Stimulated activated CD4-positive, alpha-beta T cell treated with anti-CD3 and anti-CD28 coated beads, TNF-alpha, amount 100 ng/mL, for 1 hour (primary cell): ENCODE measurements at places on chromosomes 13 and 19.
A peak's percentile ranks its signal among the peaks of the same experiment; 100 is the strongest.

DNA sequence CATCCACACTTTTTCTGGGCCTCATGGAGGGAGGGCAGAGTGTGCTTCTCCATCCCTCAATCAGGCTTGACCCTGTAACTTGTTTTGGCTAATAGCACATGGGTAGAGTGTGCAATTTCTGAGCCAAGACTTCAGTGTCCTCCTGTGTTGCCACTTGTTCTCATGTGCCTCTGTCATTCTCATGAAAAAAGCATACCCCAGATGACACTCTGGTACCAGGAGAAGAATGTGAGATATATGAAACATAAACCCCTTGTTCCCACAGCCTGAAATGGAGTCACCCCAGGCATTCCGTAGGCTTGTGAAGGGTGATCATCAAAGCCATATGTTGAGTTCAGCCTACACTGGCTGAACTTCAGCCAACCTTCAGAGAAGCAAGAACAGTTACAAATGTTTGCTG is 239.2 kb upstream of the MIR17HG start:
- no peak for DNase-seq

DNA sequence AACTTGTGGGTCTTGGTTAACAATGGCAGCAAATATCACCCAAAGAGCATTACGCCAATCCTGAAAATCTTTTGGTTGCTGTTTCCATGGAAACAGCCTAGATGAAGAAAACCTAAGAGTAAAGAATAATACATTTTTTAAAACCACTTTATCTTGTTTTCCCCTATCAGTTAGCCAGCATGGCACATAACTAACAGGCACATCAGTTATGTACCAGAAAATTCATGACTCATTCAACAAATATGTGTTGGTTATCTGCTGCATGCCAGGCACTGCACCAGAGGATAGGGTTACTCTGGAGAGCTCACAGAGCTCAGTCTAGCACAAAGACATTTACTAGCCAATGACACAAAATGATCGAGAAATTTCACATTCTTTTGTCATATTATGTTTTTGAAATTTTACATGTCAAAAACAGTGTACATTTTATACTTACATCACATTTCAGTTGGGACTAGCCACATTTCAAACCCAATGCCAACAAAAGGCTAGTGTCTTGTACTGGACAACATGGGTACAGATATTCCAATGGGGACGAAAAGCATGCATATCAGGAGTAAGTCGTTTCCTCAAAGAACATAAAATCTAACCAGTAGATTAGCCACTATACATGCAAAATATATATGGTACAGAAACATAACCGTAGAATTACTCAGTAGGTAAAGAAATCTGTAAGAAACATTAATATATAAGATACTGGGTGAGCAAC is 20.3 kb downstream of the LNX2 start:
- no peak for DNase-seq

GRCh38 chr19:7674010-7675005 is 2.6 kb upstream of the MCEMP1 start:
- no peak for DNase-seq

- no peak for DNase-seq
Measured at GRCh38 chr19:55063492-55063843, 520 bp upstream of the RDH13 start.

- DNase-seq, result peak; percentile 54
Measured at GRCh38 chr19:10864538-10864899, 6.8 kb upstream of the CARM1 start.

GRCh38 chr19:40284501-40285352 is at the start of gene AKT2:
Gene AKT2, minus strand, starts transcription at chr19:40285345. Its CDS starts 20,078 bp downstream, at chr19:40265267.
- DNase-seq, result peak; percentile 41

GRCh38 chr19:34504809-34505291 is 23.3 kb downstream of the WTIP start:
- DNase-seq, result no peak

GRCh38 chr13:99307648-99308339 is 595 bp upstream of the GPR183 start:
- peak; percentile 39 for DNase-seq

DNA sequence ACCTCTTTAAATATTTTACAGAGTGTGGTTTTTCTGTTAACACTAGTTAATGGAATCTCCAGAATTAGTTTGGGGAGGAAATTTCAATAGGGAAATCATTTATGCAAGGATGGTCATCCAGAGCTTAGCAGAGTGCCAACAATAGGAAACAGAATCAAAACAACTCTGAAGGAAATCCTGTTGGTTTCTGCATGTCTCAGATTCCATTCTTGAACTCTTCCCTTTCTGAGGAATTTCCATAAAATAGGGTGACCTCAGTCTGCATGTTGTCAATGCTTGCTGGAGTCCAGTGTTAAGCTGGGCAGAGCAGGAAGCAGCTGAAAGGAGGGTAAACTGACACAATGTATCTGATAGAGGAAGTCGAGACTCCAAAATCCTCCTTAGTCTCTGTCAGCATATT is 16.9 kb downstream of the CBY2 start:
- DNase-seq, result no peak

- no peak for DNase-seq
Measured at GRCh38 chr13:102039264-102039663, 362.6 kb downstream of the FGF14 start.

DNA sequence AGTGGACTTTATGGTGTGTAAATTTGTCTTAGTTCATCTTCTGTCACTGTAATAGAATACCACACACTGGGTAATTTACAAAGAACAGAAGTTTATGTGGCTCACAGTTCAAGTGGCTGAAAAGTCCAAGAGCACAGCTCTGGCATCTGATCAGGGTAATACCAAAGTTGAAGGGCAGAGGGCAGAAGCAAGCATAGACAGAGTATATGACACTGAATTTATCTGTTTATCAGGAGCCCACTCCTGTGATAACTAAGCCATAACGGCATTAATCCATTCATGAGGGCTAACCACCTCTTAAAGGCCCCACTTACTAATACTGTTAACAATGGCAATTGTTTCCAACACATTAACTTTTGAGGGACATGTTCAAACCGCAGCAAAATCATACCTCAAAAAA is 4.0 kb upstream of the RFXAP start:
- no peak for DNase-seq

- no peak for DNase-seq
Measured at GRCh38 chr19:40089462-40089861, 1.3 kb downstream of the ZNF780A start.

- no peak for DNase-seq
Measured at GRCh38 chr19:13835791-13836723, 40.8 kb downstream of the ZSWIM4 start.

DNA sequence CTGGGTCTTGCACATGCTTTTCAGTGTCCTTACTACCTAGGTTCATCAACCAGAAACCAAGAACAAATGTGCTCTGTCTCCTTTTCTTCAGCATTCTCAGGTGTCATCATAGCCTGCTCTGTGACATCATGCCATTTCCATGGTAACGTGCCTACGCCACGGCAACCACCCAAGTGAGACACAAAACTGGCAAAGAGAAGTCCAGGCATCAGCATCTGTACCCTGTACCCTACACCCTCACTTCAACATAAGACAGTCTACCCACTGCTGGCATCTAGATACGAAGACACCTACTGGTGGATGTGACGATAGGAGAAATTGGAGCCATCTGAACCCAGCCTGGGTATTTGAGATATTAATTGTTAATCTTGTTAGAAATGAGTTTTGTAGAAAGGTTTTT is 13.3 kb downstream of the ZC3H4 start:
- no peak for DNase-seq

- DNase-seq, result no peak
Measured at GRCh38 chr19:31126236-31126635, 223.0 kb downstream of the TSHZ3 start.

GRCh38 chr19:54534156-54534555 is 31.5 kb downstream of the LAIR2 start:
- DNase-seq, result no peak

- no peak for DNase-seq
Measured at GRCh38 chr13:81302125-81302524, 961.2 kb upstream of the SPRY2 start.

GRCh38 chr13:52765611-52766390 is 26.2 kb upstream of the CNMD start:
- DNase-seq, result no peak

- no peak for DNase-seq
Measured at GRCh38 chr13:91216928-91217700, 130.4 kb upstream of the MIR17HG start.

DNA sequence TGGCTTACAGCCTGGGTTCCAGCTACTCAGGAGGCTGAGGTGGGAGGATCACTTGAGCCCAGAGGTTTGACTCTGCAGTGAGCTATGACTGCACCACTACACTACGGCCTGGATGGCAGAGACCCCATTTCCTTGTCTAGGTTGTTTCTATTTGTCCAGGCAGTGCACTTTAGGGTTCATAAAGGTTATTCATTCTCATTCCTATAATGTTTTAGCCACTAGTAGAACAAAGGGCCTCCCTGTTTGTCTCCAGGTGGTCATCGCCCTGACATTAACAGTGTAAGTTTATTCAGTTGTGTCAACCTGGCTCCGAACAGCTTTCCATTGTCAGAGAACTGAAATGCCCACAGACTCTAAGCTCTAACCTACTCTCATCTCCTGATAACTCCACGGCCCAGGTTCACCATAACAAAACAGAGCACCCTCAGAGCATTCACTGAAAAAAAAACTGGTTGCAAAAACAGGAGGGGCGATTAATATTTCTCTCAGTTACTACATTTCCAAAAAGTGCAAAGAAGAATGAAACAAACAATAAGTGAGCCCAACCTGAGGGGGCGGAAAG is 37.1 kb downstream of the SMAD9 start:
- DNase-seq, result no peak

DNA sequence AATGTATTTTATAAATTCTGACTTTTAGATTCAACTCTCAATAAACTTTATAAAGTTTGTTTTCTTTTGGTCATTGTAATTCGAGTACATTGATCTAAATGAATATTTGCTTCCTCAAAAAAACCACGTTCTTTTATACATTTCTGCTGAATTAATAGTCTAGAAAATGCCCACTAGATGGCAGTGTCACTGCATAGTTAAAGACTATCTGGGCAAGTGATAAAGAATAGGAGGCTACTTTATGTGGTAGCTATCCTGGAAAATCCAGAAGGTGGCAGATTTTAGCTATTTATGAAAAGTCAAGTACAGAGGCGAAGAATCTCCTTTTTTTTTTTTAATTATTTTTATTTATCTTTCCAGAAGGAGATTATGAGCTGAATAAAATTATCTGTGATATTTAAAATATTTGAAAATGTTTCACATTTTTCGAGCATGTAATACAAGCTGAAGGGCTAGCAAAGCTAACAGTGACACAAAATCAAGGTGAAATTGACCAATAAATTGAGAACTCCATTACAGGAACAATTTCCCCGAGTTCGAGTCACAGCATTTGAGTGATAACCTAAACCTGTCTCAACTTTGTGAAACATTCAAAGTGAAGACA is 221.8 kb downstream of the OLFM4 start:
- DNase-seq, result no peak

- no peak for DNase-seq
Measured at GRCh38 chr13:42101821-42102585, 53.6 kb downstream of the DGKH start.

DNA sequence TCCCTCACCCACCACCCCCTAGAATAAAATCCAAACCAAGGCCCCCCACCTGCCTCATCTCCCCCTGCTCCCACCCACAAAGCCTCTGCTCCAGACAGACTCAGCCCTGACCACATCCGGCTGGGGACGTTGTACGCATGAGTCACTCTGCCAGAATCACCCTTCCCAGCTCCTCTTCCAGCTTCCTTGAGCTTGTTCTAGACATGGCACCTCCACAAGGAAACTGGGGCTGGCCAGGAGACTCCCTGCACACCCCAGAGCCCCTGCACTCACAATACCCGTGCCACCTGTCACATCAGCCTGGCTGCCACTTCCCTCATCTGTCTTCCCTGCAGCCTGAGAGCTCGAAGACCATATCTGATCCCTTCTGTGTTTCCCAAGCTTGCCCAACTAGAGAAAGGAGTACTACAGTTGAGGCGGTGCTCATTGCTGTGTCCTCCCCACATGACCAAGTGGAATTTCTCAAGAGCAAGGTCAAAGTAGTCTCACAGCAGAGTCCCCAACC is 9.7 kb downstream of the DEDD2 start:
- DNase-seq, result no peak

DNA sequence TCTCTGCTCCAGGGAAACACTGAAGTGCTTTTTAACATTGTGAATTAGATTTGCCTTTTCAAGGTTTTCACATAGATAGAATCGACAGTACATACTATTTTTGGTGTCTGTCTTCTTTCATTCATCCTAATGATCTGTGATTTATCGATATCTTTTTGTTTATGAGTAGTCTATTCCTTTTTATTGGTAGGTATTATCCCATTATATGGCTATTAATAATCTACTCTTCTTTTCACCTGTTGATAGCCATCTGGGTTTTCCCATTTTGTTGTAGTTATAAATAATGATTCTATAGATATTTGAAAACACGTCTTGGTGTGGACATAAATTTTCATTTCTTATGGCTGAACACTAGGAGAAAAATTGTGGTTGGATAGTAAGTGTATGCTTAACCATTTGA is 262.6 kb downstream of the MAB21L1 start:
- DNase-seq, result no peak

- no peak for DNase-seq
Measured at GRCh38 chr13:42170029-42170428, 101.9 kb upstream of the AKAP11 start.

- no peak for DNase-seq
Measured at GRCh38 chr13:23628250-23628649, 58.0 kb downstream of the TNFRSF19 start.

DNA sequence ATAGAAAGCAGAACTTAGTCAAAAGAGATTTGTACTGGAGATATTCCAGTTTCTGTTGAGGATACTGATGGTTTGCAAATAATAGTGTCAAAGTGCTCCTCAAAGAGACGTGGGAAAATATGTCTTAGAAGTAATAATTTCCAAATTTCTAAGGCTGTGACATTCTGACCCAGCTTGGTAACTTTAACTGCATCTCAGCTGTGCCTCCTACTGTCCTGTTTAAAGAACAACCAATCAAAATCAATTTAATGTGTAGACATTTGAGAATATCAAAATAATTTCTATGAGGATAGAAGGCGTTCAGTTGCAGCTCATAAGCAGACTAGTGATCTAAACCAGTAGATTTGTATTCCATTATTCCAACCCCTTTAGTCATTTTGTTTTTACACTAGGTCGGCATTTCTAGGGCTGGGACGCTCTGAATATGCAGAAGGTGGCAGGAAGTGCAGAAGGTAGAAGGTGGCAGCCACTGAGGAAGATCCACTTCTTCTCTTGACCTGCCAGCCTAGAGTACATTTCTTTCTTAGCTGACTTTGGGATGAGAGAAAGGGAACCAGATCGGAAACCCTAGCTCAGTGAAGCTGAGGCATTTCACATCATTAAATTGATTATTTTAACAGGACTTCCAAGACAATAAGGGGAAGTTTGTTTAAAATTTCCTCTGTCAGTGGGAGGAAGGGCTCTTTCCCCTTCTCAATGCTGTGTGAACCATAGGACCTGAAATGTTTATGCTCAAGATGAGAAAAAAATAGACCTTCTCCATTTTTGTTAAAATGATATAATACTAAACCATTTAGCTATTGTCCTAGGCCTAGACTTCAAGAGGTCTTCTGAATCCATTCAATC is 67.5 kb downstream of the COL4A1 start:
- no peak for DNase-seq

DNA sequence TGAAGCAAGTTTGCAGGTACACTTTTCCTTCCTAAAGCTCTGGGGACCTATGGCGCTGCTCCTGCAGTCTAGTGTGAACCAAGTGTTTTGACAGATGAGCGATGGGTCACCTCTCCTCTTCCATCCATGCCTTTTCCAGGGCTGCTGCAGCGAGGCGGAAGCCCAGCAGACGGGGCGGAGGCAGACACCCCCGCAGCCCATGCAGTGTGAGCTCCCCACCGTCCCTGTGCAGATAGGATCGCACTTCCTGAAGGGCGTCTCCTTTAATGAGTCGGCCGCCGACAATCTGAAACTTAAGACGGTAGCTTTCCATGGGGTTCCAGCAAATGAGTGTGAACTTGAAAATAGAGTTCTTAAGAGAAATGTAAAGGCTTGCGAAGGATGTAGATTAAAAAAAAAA is 37.1 kb upstream of the GPI start:
- no peak for DNase-seq
